ENCODE measurements at places on chromosomes 5 and 9.
A peak's percentile ranks its signal among the peaks of the same experiment; 100 is the strongest.

DNA sequence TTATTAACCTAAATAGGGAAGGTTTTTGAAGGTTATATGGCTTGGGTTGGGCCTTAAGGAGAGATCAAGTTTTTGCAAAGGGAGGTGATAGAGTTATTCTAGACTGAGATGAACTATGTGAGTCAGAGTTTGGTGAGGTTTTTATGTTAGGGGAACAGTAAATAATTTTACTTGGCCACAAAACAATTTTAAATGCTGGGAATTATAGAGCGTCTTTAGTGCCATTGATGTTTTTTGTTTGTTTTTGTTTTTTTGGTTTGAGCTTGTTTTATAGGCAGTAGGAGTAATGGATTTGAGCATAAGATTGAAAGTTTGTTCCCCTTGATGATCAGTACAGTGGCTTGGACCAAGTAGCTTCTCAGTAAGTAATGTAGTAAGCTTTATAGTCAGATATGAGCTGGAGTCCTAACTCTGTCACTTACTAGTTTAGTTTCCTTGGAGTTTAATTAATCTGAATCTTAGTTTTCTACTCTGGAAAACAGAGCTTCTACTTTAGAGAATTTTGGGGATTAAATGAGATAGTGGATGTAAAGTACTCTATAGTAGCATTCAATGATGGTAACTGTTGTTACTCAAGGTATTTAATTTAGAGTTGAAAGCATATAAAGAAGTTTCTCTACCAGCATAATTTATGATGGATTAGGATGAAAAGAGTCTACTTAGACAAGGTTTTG is 2.9 kb downstream of the NAA35 start:
- no peak for DNase-seq

GRCh38 chr9:95992536-95992935 is 117.0 kb downstream of the ERCC6L2 start:
- DNase-seq = no peak

DNA sequence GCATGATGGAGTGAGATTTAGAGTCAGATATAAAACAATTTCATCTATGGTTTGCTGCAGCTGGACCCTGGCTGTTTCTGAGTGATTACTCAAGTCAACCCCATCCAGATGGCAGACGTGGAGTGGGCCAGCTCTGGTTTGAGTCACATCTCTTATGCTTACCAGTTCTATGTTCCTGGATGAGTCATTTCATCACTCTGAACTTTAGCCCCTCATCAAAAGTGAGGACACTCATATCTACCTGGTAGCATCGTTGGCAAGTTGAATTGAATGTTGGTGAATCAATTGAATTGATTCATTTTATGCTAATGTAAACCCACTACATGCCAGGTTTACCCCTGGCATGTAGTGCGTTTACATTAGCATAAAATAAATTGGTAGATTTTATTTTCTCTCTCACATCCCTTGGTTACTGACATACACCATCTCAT is 176.4 kb downstream of the FGF18 start:
- peak; percentile 4 for DNase-seq

GRCh38 chr9:6006749-6007057 is 8.7 kb downstream of the RANBP6 start:
- DNase-seq = no peak

DNA sequence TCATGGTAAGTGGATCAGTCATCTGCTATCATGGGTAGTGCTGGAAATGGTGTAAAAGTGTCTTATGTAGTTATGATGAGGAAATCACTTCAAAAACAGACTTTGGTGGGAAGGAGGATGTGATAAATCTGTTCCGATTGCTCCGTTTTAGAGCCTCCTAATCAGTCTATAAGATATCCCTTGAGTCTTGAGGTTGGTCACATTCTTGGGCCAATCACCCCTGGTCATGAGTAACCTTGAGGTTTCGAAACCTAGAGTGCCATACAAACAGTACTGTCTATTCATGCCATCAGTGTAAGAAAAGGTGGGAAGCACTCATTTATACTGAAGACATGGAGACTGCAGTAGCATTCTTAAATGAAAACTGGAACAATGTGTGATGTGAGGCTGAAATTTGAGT is 45.8 kb downstream of the LRRTM2 start:
- no peak for DNase-seq

- peak; percentile 62 for DNase-seq
Measured at GRCh38 chr9:87713278-87713987, 12.5 kb upstream of the CTSL start.

- no peak for DNase-seq
Measured at GRCh38 chr5:2848619-2849018, 97.1 kb upstream of the IRX2 start.

DNA sequence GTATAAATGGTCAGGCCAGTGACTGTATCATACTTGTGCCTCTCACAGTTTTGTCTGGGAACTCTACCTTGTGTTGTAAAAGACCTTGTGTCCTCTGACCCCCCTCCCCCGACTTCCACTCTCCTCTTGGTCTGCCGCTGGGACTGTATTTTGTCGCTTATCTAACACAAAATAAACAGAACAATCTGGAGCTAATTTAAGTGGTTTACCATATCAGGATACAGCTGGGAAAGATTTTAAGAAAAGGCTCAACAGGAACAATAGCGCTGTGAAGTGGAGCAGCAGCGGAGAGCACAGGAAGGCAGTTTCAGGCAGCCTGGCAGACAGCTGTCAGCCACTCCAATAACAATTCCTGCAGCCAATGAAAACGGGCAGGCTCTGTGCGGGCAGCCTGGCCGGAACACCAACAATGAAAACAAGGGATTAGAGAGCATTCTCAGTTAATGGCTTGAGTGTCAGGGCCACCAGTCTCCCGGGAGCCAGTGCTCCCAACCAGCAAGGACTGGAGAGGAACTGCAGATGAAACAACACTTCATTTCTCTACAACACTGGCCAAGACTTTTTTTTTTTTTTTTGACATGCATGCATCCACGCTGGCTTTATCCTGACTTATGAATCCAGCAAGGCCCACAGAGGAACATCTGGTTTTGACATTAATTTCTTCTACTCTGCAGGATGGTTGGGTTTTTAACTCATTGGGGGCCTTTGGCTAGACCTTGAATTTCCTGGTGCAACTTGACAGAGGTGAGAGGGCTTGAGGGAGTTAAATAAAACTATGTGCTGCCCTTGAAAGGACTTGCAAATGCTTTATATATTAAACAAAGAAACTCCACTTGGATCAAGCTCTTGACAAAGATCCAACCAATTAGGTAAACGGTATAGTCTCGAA is 76.7 kb downstream of the ARSB start:
- DNase-seq = no peak

- DNase-seq = no peak
Measured at GRCh38 chr5:41532485-41532884, 22.1 kb upstream of the PLCXD3 start.

DNA sequence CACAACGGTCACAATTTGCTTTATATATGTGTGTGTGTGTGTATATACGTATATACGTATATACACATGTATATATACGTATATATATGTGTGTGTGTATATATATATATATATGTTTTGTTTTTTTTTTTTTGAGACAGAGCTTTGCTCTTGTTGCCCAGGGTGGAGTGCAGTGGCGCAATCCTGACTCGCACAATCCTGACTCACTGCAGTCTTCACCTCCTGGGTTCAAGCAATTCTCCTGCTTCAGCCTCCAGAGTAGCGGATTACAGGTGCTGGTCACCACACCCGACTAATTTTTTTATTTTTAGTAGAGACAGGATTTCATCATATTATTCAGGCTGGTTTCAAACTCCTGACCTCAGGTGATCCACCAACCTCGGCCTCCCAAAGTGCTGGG is 3.1 kb downstream of the RNF38 start:
- DNase-seq = no peak

GRCh38 chr5:62608529-62609511 is 30.2 kb downstream of the LRRC70 start:
- no peak for DNase-seq

GRCh38 chr9:27939186-27939585 is 365.9 kb upstream of the C9orf72 start:
- no peak for DNase-seq

- no peak for DNase-seq
Measured at GRCh38 chr9:90697808-90698207, 55.2 kb upstream of the DIRAS2 start.

DNA sequence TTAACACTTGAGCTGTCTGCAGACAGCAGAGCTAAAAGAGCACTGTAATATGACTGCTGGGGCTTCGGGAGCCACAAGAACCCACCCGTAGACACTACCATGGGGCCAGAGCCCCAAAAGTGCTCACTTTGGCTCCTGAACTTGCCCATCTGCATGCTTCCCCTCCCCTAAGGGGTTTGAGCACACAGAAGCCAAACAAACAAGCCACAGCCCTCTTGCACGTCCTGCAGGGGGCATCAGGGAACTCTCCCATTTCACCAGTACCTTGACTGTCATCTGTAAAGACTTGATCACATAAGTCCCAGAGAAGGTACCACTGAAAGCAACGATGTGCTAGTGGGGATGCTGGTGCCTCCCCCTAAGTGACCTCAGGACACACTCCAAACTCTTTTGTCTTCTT is 681.8 kb downstream of the SEMA5A start:
- no peak for DNase-seq

DNA sequence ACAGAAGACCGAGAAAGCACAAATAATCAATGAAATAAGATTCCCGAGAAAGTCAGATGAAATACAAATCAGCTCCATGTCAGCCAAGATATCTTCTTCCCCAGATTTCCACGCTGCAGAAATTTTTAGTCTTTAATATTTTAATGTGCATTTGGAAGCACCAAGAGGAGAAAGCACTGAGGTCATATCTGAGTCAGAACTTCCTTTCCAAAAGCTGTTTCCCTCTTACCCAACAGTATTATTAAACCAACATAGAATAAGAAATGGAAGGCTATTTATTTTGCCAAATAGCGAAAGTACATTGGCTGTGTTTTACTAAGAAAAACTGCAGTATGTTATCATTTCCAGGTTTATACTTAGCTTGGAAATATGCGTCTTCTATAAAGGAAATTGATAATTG is 772.1 kb upstream of the CDH9 start:
- DNase-seq = no peak

GRCh38 chr9:129385211-129385934 is 207.3 kb upstream of the IER5L start:
- no peak for DNase-seq

DNA sequence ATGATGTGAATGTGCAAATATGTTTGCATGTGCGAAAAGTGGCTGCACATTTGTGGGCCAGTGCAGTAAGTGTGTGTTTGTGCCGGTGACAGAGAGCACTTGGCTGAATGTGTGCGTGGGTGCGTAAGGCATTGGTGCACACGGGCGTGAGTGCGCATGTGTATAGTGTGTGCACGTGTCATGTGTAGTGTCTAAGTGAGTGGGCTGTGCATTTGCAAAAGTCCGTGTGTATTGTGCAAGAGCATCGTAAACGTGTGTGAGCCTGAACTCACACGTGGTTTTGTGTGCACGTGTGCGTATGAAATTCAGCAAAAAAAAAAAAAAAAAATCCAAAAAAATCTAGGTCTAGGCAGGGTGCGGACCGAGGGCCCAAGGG is 6.5 kb upstream of the EBF1 start:
- DNase-seq = no peak

- no peak for DNase-seq
Measured at GRCh38 chr9:79694676-79695400, 123.1 kb downstream of the TLE4 start.

DNA sequence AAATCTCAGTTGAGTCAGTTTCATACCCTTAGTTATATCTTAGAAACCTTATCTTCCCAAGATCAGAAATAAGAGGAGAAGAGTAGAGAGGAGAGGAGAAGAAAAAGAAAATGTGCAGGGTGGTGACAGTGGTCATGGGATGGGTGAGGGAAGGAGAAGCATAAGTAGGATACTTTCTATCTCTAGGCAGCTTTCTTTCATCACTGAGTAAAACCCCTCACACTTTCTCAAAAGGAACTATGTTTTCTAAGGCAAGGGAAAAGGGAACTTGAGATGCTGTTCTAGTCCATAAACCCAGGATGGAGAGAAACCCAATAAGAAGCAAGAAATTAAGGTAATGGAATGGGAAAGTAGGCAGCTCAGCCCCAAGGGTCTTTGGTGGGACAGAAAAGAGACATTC is 225.3 kb downstream of the MCTP1 start:
- DNase-seq = no peak

GRCh38 chr9:17349831-17350230 is 215.0 kb downstream of the CNTLN start:
- no peak for DNase-seq

DNA sequence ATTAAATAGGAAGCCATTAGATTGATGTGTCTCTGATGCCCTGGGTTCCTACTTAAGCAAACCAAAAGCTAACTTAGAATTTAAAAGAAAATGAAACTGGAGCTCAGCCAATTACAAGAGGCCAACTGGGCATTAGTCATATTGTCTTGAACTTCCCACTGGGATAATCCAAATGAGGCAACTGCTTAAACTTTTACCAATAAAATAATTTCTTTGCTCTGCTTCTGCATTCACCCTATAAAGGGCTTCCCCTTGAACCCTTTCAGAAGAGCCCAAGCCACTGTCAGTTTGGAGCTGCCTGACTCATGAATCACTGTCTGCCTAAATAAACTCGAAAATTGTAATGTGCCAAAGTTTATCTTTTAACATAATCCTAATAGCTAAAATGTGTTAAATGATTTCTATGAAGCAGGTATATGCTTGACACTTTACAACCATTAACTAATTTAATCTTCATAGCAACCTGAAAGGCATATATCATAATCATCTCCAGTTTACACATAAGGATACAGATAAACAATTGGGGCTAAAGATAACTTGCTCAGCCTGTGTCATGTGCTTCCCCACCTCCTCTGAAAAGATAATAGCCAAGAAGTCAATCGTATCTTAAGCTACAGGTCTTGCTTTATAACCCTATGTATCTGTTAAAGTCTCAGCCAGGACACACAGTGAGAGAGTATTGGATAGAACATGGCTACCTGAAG is 11.5 kb downstream of the GPR150 start:
- no peak for DNase-seq

GRCh38 chr5:76622973-76623596 is at the start of gene F2RL2:
F2RL2 (minus strand) TSS chr5:76623403; CDS start chr5:76623230, 173 bp downstream.
- DNase-seq = no peak

- no peak for DNase-seq
Measured at GRCh38 chr5:56326770-56327169, 93.6 kb upstream of the ANKRD55 start.

DNA sequence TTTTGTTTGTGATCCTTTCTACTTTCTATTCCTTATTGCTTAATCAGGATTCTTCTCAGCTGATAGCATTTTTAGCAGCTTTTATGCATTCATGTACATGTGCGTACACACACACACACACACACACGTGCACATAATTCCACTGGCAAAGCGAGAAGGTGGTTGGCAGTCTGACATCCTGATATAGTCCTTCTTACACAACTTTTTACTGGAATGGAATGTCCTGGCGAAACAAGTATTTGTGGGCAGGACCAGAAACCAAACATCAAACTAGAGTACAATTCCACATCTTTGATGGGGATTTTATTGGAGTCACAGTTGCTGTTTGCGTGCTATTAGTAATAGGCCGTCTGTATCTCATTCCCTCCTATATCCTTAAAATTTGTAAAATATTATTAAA is 356.5 kb downstream of the CCDC171 start:
- DNase-seq = no peak

- no peak for DNase-seq
Measured at GRCh38 chr9:94554078-94554438, 825 bp upstream of the PCAT7 start.

- DNase-seq = no peak
Measured at GRCh38 chr5:42720251-42720650, 36.4 kb upstream of the CCDC152 start.

- no peak for DNase-seq
Measured at GRCh38 chr9:976943-977837, 735 bp downstream of the DMRT3 start.

Data from HepG2 (cell line).